Panc1 (cell line): ENCODE measurements at places on chromosomes 5 and 9. TPM values are rescaled to one million over a fixed set of nuclear protein-coding genes. Genes with fewer than 3 reads are reported as not detected.

The COL5A1 gene
- total RNA-seq: 5.7 TPM

The CATSPER3 gene
- total RNA-seq: 0.69 TPM

The SOHLH1 gene
- total RNA-seq: not detected

The DRD1 gene
- total RNA-seq: 1.0 TPM

The SH2D3C gene
- 0.49 TPM for total RNA-seq
